Hematopoietic multipotent progenitor cell treated with erythropoietin and hydrocortisone succinate and interleukin-3 and kit ligand, for 8 days (in vitro differentiated cells): ENCODE measurements at places on chromosomes 3 and 15.

DNA sequence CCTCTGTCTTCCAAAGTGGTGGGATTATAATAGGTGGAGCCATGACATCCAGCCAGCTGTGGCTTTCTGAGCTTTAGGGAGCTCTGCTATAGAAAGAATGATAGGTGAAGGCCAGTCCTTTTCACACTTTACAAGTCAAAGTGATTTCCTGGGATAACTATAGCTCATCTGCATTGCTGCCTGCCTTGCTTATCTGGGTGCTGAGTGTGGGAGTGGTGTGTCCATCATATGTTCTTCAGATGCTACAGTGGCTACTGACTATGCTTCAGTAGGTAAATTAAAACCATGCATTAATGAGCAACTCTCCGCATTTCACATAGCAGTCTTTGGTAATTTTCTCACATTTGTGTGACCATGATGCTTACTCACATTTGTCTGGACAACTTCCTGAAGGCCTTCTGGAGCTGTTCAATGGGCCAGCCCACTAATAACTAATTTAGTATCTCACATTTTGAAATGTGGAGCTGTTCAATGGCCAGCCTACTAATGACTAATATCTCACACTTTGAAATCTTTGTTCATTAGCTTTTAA, 23.4 kb downstream of the RHOA start:
- no peak for DNase-seq

DNA sequence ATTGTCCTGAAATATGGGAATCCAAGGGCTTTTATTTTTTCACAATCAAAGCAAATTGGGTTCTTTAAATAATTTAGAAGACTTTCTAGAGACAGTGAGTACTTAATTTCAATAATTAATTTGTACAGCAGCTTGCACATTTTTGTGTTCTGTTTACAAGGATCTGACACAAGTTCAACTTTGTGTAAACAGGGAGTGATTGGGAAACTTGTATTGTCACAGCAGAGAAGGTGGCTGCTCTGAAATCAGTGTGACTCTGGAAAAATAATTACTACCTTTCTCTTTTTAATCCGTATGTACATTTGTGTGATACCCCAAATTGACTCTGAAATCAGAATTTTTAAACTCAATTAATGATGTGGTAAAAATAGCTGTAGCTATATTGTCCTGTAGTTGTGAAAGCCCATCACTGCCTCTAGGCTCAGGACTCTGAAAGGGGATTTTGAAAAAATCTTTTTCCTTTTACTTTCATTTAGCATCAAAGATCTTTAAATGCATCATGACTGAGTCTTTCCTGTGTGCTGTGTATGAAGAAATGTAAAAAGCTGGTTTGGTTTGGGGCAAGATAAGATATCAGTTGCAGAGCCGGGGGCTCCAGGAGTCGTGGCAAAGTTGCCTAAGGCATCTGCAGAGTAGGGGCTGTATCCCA, 45.1 kb downstream of the MFSD1 start:
- no peak for DNase-seq

DNA sequence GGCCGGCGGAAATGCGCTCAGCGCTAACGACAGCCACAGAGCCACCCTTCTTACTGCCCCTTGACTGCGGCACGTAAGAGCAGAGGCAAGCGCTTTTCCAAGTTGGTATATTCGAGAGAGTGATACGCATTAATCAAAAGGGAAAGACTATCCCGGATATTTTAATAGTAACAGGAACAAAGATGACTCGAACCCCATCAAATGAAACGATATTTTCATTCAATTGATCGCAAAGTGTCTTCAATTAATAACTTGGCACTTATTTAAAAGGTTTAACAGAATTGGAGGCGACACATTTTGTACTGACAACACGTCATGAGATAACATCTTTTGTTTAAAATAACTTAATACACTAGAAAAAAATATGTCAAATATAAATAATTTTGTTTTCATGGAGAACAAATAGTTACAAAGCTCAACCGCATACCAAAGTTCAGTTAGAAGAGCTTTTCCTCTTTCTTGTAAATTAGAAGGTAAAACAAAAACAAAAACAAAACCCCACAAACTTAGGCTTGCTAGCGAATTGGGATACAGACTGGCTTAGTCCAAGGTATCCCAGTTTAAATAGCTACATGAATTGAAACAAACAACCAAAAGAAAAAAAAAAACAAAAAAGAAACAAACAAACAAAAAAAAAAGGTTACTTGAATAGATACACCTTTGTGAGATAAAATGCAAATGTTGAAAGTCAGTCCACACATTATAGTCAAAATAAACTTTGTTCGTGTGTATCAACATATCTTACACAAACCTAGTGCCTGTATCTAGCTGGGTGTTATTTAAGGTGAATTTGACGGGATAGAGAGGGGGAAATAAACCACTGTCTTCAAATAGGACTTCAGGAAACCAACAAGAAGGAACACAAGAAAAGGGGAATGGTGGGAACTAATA, 10.2 kb downstream of the SHOX2 start:
- DNase-seq: peak; percentile 28

DNA sequence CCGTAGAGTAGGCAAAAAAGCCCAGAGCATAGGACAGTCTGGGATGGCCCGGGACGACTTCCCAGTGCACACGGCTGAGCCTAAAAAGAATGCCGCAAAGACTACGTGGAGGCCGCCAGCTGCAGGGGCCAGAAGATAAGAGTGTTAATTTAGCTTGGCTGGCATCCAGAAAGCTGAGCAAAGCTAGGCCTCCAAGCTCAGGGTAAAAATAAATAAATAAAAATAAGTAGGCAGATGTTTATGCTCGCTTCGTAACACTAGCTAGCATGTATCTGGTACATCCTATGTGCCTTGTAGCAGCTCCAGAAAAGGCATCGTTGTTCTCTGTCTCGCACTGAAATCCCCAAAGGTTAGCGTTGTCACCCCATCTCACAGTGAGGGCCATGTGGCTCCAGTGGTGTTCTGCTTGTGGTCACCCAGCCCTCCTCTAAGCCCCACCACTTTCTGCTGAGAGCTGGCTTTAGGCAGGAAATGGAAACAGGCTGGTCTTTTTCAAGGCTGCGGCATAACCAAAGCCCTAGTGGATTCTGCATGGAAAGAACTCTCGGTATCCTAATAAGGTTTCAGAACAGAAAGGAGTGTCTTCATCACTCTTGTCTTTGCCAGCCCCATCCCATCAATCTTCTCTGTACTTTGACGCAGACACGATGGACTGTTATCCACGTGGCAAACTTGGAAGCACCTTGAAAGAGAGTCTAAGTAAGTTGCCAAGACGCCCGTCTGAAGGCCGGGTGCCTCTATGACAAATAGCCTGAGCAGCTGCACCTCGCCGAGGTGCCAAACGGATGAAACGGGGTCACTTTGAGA, 58.1 kb upstream of the MEF2A start:
- DNase-seq: peak; percentile 66

DNA sequence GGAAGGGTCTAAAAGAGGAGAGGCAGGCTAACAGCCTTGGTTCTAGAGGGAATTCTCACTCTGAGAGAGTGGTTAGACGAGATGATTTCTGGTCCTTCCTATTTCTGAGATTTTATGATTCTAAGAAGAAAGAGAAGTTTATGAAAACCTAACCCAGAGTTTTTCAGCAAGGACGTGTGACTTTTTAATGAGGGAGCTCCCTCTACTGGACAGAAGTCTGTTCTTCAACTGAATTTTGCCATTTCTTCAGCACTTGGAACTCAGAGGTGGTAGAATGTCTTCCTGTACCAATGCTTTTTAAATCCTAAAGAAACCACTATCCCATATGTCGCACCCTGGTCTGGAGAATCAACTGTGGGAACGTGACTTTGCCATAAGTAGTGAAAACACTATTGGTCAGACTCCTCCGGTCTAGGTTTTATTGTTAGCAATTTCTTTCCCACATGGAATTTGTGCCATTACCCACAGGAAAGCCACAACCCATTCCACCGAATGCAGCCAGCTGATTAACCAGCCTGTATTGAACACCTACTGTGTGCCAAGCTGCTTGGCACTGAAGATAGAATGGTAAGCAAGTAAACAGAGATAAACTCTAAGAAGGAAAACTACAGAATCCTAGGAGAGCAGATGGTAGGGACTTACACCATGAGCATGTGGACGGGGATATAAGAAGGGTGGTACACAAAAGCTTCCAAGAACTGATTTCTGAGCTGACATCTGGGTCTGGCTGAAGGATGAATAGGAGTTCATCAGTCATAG, 199.5 kb upstream of the LMCD1 start:
- peak; percentile 59 for DNase-seq

- no peak for DNase-seq
Measured at GRCh38 chr3:7924228-7924627, 577.4 kb upstream of the LMCD1 start.

DNA sequence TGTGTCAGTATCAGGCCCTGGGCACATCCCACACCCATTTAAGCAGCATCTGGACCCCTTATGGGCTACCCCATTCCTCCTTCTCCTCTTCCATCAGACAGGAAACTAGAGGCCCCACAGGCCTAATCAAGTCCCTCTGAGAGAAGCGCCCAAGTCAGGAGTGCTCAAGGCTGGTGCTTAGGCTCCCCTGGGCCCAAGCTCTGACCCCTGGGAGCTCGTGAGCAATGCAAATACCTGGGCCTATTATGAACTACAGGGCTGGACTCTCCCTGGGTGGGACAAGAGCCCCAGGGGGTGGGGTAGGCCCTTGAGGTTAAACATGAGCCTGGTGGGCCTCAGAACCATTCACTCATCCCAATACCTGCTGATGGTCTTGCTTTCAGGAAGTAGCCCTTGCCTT, 57.4 kb downstream of the SEMA3G start:
- no peak for DNase-seq

DNA sequence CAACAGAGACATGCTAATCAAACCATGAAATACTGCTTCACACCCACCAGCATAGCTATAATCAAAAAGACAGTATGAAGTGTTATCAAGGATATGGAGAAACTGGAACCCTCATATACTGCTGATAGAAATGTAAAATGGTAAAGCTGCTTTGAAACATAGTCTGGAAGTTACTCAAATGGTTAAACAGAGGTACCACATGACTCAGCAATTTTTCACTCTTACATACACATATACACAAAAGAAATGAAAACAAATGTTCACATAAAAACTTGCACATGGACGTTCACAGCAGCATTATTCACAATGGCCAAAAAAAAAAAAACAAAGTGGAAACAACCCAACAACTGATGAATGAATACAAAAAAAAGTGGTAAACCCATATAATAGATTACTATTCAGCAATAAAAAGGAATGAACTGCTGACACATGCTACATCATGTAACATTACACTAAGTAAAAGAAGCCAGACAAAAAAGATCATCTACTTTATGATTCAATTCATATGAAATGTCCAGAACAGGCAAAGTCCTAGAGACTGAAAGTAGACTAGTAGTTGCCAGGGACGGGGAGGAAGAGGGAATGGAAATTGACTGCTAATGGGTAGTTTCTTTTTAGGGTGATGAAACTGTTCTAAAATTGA, 23.2 kb downstream of the ZNF148 start:
- peak; percentile 18 for DNase-seq

GRCh38 chr3:195212749-195213375, 58.1 kb downstream of the XXYLT1 start:
- no peak for DNase-seq

- peak; percentile 34 for DNase-seq
Measured at GRCh38 chr3:37456270-37456708, 281.9 kb upstream of the LRRFIP2 start.

GRCh38 chr3:9172851-9173321, 76.6 kb downstream of the SRGAP3 start:
- no peak for DNase-seq

DNA sequence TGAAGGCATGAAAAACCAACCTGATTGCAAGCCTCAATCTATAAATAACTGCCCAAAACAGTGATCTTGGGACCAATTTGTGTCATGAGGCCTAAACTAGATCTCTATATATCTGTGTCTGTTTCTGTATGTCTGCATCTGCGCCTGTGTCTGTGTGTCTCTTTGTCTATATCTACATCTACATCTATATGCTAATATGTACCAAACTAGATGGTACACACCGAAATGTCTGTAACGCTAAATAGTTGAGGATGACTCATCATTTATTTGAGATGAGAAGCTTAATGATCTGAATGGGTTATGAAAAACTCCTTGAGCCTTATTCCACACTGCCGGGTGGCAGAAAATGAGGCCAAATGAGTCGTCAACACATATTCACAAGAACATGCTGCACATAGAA, 982.3 kb downstream of the ROBO2 start:
- DNase-seq: no peak

DNA sequence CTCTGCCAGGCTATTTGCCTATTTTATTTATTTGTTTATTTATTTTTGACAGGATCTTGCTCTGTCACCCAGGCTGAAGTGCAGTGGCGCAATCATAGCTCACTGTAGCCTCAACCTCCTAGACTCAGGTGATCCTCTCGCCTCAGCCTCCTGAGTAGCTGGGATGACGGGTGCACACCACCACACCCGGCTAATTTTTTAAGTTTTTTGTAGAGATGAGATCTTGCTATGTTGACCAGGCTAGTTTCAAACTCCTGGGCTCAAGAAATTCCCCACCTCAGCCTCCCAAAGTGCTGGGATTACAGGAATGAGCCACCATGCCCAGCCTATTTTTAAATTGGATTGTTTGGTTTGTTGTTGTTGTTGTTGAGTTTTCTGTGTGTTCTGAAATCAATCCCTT, 5.5 kb downstream of the NDUFB5 start:
- no peak for DNase-seq

DNA sequence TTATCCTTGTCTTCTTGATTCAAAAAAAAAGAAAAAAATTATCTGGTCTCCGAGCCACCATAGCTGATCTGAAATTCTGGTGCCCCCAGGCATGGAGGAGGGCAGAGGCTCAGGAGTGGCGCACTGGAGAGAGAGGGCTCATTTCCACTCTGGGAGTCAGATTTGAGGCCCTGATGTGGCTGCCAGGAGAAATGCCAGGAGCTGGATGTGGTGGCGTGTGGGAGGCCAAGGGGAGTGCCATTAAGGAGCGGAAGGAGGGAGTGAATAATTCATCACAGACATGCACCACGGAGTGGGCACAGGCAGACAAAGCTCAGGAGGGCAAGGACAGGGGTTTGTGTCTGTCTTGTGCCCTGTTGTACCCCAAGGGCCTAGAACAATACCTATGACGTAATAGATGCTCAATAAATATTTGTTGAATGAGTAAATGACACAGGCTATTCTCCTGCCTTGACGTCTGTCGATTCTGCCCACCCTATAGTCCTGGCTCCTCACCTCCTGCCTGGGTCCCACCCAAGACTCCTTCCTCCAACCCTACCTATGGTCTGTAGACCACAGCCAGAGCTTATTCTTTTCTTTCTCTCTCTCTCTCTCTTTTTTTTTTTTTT, 12.0 kb upstream of the GRIP2 start:
- DNase-seq: no peak

- DNase-seq: no peak
Measured at GRCh38 chr3:131591394-131592014, 88.7 kb upstream of the MRPL3 start.

GRCh38 chr3:89441141-89441540, 333.7 kb downstream of the EPHA3 start:
- no peak for DNase-seq

GRCh38 chr3:101065962-101066361, 72.7 kb upstream of the ABI3BP start:
- DNase-seq: no peak

DNA sequence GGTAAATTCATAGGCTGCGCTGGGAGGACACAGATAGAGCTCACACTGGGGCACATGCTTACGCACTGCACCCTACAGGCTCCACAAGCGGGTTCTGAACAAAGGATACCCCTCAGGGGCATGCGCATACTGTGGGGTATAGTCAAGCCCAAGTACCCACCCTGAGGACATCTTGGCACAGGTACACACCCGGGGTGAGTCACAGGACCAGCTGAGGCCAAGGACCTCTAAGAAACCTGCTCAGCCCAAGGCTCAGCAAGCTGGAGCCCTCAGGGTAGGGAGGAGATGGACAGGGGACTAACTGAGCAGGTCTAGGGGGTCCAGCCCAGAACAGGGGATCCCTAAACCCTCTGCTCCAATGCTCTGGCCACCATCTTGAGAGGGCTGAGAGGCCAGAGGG, 3.3 kb downstream of the SHISA5 start:
- DNase-seq: no peak
